Activated CD8-positive, alpha-beta memory T cell treated with anti-CD3 and anti-CD28 coated beads, Interleukin-2, amount 10 ng/mL, durations not matched to agents 7 days and 5 days (primary cell): ENCODE measurements at places on chromosomes 13 and 19.
A peak's percentile ranks its signal among the peaks of the same experiment; 100 is the strongest.

DNA sequence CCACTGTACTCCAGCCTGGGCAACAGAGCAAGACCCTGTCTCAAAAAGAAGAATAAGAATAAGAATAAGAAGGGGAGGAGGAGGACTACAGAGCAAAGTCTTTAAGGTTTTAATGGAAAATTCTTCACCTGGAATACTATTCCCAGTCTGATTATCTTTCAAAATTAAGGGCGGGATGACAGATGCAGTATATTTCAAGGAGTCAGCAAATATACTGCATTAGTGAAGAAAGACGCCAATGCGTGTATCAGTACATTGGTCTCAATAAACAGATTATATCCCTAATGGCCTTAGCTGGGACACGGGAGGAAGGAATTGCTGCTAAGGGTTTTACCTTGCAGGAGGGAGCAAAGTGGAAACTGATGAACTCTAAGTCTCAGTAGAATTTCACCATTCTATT is 54.1 kb upstream of the PDCD5 start:
- H3K27me3 ChIP-seq = no peaks in the 10 kb centered on the region
- H3K4me1 ChIP-seq = no peaks in the 10 kb centered on the region
- DNase-seq = no peak
- H3K27ac ChIP-seq = no peak overlapping the region

GRCh38 chr13:106089261-106089980 is 446.0 kb downstream of the EFNB2 start:
- no peak overlapping the region for H3K27ac ChIP-seq
- no peak for DNase-seq
- H3K4me1 ChIP-seq = no peaks in the 10 kb centered on the region
- H3K36me3 ChIP-seq = no peaks in the 10 kb centered on the region
- no peak overlapping the region for H3K4me3 ChIP-seq

DNA sequence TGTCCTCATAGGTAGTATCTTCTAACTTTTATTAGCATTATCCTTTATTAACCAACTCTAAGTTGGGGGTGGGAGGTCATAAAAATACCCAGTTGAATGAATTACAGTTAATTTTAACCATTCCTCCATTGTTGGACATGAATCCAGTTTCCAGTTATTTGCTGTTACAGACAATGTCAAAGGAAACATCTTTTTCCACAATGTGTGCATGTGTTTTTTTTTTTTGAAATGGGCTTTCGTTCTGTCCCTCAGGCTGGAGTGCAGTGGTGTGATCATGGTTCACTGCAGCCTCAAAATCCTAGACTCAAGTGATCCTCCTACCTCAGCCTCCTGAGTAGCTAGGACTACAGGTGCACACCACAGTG is 32.0 kb downstream of the KLF5 start:
- no peak for DNase-seq
- H3K4me1 ChIP-seq = peaks cover 9% of the 10 kb centered on the region
- no peaks in the 10 kb centered on the region for H3K36me3 ChIP-seq
- no peak overlapping the region for H3K4me3 ChIP-seq
- H3K27ac ChIP-seq = no peak overlapping the region

- no peaks in the 10 kb centered on the region for H3K27me3 ChIP-seq
- H3K4me3 ChIP-seq = no peak overlapping the region
- H3K36me3 ChIP-seq = no peaks in the 10 kb centered on the region
- no peak for DNase-seq
- H3K4me1 ChIP-seq = peaks cover 13% of the 10 kb centered on the region
Measured at GRCh38 chr19:1655131-1655981, 2.9 kb upstream of the TCF3 start.

GRCh38 chr13:98543378-98544103 is 33.4 kb downstream of the STK24 start:
- peak overlapping the region; percentile 38 for H3K4me3 ChIP-seq
- H3K27me3 ChIP-seq = no peaks in the 10 kb centered on the region
- H3K27ac ChIP-seq = peak overlapping the region; percentile 16
- DNase-seq = peak; percentile 56
- peaks cover 64% of the 10 kb centered on the region for H3K4me1 ChIP-seq
- H3K36me3 ChIP-seq = peaks cover 17% of the 10 kb centered on the region

DNA sequence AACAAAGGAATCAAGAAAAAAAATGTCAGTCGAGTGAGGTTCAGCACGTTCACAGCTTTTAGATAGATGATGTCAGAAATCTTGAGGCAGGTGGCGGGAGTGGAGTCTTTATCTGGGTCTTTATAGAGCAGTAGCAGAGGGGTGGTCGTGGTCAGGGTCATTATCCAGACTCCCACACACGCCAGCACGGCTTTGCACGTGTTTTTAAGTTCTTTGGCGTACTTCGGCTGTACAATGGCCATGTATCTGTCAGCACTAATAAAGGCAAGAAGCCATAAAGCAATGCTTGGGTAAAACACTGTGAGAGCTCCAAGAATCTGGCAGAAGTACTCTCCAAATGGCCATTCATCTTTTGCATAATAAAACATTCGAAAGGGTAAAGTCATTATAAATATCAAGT is 2.9 kb downstream of the GPR18 start:
- no peak for DNase-seq
- peak overlapping the region; percentile 65 for H3K4me3 ChIP-seq
- peaks cover 44% of the 10 kb centered on the region for H3K36me3 ChIP-seq

GRCh38 chr13:40484974-40485373 is 181.5 kb downstream of the FOXO1 start:
- peak overlapping the region; percentile 87 for H3K27ac ChIP-seq
- peaks cover 49% of the 10 kb centered on the region for H3K4me1 ChIP-seq
- no peaks in the 10 kb centered on the region for H3K27me3 ChIP-seq
- no peak overlapping the region for H3K4me3 ChIP-seq
- H3K36me3 ChIP-seq = peaks cover 8% of the 10 kb centered on the region
- peak; percentile 49 for DNase-seq

GRCh38 chr19:29810504-29810871 is 1.3 kb upstream of the CCNE1 start:
- peaks cover 19% of the 10 kb centered on the region for H3K4me1 ChIP-seq
- peak overlapping the region; percentile 87 for H3K27ac ChIP-seq

GRCh38 chr13:114082849-114083645 is 49.4 kb downstream of the RASA3 start:
- H3K36me3 ChIP-seq = peaks cover 8% of the 10 kb centered on the region
- H3K4me1 ChIP-seq = no peaks in the 10 kb centered on the region
- no peak overlapping the region for H3K4me3 ChIP-seq
- H3K27ac ChIP-seq = no peak overlapping the region
- no peaks in the 10 kb centered on the region for H3K27me3 ChIP-seq

DNA sequence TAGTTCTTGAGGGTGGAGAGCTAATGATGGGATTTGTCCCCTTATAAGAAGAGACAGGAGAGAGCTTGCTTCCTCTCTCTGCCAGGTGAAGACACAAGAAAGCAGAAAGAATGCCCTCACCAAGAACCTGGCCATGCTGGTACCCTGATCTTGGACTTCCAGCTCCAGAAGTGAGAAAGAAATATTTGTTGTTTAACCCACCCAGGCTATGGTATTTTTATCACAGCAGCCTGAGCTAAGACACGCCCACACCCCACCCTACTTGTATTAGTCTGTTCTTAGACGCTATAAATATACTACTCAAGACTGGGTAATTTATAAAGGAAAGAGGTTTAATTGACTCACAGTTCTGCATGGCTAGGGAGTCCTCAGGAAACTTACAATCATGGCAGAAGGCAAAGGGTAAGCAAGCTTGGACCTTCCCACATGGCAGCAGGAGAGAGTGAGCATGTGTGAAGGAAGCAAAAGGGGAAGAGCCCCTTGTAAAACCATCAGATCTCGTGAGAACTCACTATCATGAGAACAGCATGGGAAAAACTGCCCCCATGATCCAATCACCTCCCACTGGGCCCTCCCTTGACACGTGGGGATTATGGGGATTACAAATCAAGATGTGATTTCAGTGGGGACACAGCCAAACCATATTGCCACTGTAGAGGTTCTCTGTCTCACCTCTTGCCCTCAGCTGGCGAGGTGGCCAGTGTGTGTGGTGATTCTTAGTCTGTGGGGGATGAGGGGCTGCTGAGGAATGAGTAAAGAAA is 57.4 kb upstream of the RCBTB2 start:
- H3K27me3 ChIP-seq = peaks cover 2% of the 10 kb centered on the region
- H3K36me3 ChIP-seq = peaks cover 5% of the 10 kb centered on the region
- no peak for DNase-seq
- no peak overlapping the region for H3K27ac ChIP-seq
- H3K4me1 ChIP-seq = peaks cover 16% of the 10 kb centered on the region

DNA sequence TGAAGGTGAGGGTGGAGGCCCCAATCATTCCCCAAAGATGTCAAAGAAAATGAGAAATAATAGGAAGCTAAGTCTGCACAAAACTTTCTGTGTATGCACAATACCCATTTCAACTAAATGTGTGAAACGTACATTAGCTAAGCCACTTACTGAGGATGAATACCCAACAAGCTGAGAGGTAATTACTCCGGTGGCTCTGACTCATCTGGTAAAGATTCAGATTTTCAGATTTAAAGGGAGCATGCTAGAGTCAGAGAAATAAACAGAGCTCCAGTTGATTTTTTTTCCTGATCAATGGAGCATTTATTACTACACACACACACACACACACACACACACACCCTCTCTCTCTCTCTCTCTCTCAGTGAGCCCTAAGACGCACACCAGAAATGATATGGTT is 194.8 kb upstream of the ARGLU1 start:
- no peaks in the 10 kb centered on the region for H3K4me1 ChIP-seq
- H3K27ac ChIP-seq = no peak overlapping the region
- no peaks in the 10 kb centered on the region for H3K36me3 ChIP-seq
- DNase-seq = no peak

GRCh38 chr13:63540061-63540460 is 2124.4 kb upstream of the PCDH20 start:
- no peak overlapping the region for H3K4me3 ChIP-seq
- H3K27ac ChIP-seq = no peak overlapping the region

DNA sequence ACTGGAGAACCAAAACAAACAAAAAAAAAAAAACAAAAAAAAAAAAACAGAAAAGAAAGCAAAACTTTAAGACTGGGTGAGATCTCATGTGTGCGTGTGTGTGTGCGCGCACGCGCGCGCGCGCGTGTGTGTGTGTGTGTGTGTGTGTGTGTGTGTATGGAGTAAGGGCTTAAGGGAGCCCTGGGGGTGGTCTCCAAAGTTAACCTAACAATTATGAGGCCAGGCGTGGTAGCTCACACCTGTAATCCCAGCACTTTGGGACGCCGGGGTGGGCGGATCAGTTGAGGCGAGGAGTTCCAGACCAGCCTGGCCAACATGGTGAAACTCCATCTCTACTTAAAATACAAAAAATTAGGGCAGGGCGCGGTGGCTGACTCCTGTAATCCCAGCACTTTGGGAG is 46.7 kb downstream of the CYP4F22 start:
- H3K27ac ChIP-seq = peak overlapping the region; percentile 53
- peaks cover 32% of the 10 kb centered on the region for H3K4me1 ChIP-seq

DNA sequence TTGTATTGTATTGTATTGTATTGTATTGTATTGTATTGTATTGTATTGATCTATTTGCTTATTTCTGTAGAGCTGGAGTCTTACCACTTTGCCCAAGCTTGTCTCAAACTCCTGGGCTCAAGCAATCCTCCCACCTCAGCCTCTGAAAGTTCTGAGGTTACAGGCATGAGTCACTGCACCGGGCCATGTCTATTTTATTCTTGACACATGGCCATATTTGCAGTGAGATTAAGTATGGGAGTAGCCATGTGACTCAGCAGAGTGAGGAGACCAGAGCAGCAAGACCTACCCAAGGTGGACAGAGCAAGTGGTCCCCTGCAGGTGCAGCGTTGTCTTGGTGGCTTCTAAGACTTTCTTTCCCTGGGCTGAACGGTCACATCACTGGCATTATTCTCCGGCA is 49.1 kb upstream of the UBAC2 start:
- peaks cover 25% of the 10 kb centered on the region for H3K4me1 ChIP-seq
- DNase-seq = peak; percentile 62
- no peak overlapping the region for H3K27ac ChIP-seq

GRCh38 chr19:42066075-42066754 is 3.8 kb downstream of the GRIK5 start:
- H3K4me3 ChIP-seq = no peak overlapping the region
- H3K36me3 ChIP-seq = no peaks in the 10 kb centered on the region
- H3K4me1 ChIP-seq = no peaks in the 10 kb centered on the region

DNA sequence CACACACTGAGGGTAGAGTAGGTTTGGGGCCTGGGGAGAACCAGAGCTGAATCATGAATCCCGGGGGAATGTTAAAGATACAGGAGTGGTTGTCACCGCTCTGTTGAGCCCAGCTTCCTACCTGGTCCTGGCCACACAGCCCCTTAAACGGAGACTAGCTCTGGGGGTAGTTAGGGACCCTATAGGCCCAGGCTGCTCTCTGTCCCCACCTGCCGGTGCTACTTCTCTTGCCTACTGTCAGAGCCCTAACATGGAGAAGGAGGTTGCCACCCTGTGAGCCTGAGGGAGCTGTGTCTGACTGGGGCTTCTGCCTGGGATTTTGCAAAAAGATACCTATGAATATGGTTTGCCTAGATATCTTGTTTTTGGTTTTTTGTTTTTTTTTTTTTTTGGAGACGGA is 36.6 kb upstream of the ZNF429 start:
- H3K4me3 ChIP-seq = no peak overlapping the region
- no peak overlapping the region for H3K27ac ChIP-seq
- DNase-seq = no peak
- H3K4me1 ChIP-seq = peaks cover under 1% of the 10 kb centered on the region

DNA sequence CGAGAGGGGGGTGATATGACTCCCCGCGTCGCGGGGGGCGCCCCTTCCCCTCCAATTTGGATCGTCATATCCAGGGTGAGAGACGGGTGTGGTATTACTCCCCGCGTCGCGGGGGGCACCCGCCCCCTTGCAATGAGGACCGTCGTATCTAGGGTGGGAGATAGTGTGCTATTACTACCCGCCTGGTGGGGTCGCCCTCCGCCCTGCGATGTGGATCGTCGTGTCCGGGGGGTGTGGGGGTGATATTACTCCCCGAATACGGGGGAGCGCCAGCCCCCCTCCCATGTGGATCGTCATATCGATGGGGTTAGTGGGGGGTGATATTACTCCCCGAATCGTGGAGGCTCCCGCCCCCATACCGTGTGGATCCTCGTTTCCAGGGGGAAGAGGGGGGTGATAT is 29.2 kb upstream of the RGCC start:
- H3K4me1 ChIP-seq = peaks cover 11% of the 10 kb centered on the region
- H3K27ac ChIP-seq = no peak overlapping the region
- no peaks in the 10 kb centered on the region for H3K36me3 ChIP-seq
- peak; percentile 55 for DNase-seq
- H3K4me3 ChIP-seq = no peak overlapping the region

GRCh38 chr13:33796095-33796494 is 21.9 kb upstream of the RFC3 start:
- peaks cover 18% of the 10 kb centered on the region for H3K27me3 ChIP-seq
- H3K4me1 ChIP-seq = peaks cover 16% of the 10 kb centered on the region
- peaks cover 3% of the 10 kb centered on the region for H3K36me3 ChIP-seq
- H3K4me3 ChIP-seq = no peak overlapping the region
- no peak overlapping the region for H3K27ac ChIP-seq

DNA sequence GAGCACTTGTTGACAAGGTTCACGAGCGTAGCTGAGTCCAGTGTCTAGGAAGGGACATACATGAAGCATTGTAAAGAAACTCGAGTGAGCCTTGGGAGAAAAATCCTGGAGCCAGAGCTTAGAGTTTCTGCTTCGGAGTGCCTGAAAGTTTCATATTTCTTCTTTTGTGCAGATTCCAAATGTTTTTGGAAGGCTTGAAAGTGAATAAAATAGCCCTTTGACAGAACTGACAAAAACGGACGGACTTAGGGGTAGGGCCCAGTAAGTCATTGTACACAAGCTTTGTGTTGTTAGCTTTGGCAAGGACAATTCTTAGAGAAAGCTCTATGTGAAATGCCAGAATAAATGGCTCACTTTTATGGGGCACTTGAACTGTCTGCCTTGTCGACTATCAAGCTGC is 2.8 kb downstream of the RNF113B start:
- H3K4me1 ChIP-seq = no peaks in the 10 kb centered on the region
- H3K36me3 ChIP-seq = no peaks in the 10 kb centered on the region
- no peak overlapping the region for H3K27ac ChIP-seq
- peaks cover 22% of the 10 kb centered on the region for H3K27me3 ChIP-seq
